ENCODE measurements at places on chromosomes 2 and 18.

DNA sequence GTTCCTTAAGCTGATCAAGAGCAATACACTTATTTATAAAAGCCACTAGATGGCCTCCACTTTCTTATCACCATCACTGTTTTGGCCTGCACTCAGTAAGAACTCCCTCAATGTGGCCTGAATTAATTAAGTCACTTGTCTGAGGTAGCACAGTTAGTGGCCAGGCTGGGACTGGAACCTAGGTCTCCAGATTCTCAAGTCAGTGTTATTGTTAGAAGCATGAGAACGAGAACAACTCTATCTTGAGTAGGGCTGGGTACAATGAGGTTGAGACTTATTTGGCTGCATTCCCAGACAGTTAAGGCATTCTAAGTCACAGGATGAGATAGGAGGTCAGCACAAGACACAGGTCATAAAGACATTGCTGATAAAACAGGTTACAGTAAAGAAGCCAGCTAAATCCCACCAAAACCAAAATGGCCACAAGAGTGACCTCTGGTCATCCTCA lies 115.8 kb downstream of the SS18 start:
- no peak for DNase-seq

DNA sequence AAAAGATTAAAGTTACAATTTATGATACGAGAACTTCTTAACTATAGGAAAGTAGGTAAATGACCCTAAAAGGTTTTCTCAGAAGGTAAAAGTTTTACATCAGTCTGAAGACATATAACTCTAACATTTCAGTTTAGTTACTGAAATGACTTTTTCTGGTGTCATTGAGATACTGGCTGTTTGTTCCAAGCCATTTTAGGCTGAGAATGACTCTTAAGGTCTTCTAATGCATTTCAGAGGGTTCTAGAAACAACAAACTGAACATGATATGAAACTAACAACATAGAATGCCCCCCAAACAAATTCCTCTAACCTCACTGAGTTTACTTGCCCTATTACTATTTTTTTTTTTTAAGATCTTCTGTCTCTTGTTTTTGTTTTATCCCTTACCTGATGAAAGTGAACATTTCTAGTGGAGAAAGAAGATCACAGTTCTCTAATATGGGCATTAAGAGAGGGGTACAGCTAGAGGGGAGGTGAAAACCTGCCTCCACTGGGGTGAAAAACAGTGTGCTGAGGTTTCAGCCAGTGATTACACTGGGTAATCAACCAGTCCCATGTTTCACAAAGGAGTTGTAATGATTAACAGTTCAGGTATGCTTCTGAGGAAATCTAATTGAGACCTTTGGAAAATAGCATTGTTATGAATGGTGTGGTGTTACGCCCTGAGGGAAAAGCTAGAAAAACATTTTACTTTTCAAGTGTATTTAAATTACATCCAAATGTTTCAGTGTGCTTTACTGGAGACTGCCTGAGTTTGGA lies 11.2 kb downstream of the NABP1 start:
- DNase-seq, result no peak

DNA sequence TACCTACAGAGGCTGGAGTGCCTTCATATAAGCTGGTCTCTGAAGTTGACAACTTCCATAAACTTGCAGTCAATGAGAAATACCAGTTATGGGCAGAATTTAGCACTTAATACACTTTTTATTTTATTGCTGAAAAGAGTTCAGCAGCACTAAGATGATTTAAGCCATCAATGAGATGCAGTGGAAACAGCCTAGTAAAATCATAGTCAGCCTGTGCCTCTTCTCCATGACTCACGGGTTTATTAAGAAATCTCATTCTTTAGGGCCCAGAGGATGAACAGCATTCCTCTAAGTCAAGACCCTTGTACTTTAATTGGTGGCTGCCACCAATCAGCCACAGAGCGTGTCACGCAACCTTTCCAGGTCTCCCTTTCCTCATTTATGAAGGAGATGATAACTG lies 1357.9 kb upstream of the CELF4 start:
- DNase-seq, result no peak

GRCh38 chr18:63832470-63832869 lies 55.0 kb upstream of the SERPINB2 start:
- DNase-seq, result no peak

DNA sequence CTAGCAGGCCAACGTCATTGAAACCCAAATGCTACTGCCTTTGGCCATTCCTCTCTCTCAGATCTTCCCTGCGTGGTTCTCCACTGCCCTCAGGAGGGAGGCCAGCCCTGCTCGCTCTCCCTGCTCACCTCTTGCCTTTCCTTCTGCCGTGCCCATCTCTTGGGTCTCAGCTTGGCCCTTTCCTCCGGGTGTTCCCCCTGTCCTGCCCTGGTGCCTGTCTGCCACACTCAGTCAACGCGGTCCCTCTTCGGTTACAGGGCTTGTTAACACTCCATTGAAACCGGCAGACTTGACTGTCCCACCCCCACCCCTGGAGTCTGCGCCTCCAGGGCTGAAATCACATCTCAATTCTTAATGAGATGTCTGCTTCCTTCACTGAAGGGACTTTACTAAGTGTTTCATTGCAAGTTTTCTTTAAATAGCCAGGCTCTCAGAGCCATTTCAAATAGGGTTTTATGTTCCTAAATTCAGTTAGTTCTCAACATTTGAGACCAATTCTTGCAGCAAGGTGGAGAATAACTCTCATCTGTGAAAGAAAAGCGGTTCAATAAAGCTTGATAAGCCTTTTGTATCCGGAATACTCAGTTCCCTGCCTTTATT lies 237.6 kb downstream of the DYSF start:
- DNase-seq, result no peak

- DNase-seq, result no peak
Observed at GRCh38 chr2:6924924-6925409, 7.8 kb downstream of the RNF144A start.

DNA sequence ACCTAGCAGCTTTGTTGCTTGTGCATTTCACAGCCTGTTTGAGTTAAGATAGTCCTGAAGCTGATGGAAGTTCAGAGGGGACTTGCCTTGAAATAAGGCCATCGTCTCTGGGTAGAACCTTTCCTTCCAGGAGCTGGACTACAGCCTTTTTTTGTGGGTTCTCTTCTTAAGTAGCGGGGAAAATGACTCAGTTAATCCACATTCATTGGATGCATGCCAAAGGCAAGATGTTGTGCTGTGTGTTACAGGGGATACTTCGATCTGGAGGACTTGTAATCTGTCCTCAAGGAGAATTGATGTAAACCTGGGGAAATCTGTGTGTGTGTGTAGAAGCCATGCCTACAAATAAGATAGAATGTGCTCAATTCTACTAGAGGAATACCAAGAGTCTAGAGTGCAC lies 46.8 kb downstream of the RPIA start:
- DNase-seq, result no peak

- DNase-seq, result no peak
Observed at GRCh38 chr2:34037157-34037556, 438.1 kb upstream of the FAM98A start.

DNA sequence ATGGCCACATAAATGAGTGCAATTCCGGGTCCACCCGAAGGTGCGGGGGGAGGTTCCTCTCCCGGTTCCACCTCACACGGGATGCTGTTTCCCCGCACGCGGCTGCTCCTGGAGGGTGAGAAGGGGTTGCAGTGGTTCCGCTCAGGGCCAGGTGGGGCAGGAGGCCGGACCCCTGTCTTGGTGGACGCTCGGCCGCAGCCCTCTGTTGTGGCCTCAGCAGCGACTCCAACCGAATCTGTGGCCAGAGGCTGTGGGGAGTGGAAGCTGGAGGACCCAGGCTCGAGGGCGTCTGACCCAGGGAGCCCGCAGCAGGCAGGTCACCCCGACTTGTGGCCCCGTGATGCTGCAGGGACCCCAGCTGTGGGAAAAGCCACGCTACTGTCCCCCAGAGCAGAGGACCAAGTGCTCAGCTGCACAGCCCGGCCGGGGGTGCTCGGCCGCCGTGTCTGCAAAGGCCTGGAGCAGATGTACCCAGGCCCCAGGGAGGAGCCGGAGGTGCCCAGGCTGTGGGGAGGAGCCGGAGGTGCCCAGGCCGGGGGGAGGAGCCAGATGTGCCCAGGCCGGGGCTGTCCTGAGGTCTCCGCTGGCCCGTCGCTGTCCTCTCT lies 83.9 kb downstream of the RTP5 start:
- DNase-seq, result no peak

- no peak for DNase-seq
Observed at GRCh38 chr2:221270806-221271205, 301.3 kb downstream of the EPHA4 start.

- no peak for DNase-seq
Observed at GRCh38 chr2:239876271-239876947, 148.7 kb downstream of the NDUFA10 start.

DNA sequence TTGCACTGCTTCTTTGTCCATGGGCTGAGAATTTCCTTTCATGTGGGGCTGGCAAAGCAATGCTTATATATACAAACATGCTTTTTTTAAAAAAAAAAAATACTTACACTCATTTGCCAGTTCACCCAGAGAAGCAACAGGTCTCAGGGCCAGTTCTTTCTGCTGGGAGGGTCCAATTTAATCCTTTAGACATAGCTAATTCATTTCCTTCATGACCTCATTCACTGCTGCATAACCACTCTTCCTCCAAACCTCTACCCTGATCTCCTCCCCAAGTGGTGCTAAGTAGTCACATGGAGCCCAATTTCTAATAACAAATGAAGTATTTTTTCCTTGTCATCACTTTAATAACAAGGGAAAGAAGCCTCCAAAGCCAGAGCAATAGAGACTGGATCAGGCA lies 17.1 kb upstream of the TMEM178A start:
- DNase-seq, result no peak

DNA sequence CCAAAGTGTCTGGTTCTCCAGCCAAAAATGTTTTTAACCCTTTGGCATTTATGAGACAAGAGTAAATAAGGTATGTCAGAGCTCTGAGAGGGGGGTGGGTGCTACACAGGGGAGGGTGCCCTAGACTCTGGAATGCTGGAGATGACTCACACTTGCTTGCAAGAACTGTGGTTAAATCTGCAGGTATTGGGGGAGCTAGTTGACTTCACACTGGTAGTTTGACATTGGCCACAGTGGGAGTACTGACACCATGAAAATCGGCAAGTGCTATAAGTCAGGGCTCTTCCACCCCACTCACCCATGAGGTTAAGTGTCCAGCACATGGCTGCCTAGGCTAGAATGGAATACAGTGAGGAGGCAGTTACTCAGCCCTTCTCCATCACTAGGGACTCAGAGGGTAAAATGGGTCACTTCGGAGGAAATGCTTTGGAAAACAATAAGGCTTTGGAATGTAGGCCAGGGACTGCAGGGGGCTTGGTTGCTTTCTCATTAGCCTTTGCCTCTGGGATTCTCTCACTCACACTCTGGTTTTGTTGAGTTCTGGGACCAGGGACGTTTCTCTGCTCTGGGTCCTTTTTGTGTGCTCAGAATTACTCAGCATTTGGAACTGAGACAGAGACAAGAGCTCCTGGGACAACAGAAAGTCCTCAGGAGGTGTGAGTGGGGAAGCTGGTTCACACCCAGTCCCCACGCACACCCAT lies 91.6 kb downstream of the ACKR3 start:
- DNase-seq, result no peak

GRCh38 chr2:241035818-241036396 lies 37.5 kb downstream of the SNED1 start:
- DNase-seq, result peak; percentile 53

- DNase-seq, result no peak
Observed at GRCh38 chr2:151465771-151466170, 56.1 kb downstream of the RIF1 start.

- no peak for DNase-seq
Observed at GRCh38 chr2:43133708-43134570, 92.5 kb downstream of the ZFP36L2 start.

GRCh38 chr2:196337208-196337953 lies 166.0 kb upstream of the STK17B start:
- DNase-seq, result no peak

DNA sequence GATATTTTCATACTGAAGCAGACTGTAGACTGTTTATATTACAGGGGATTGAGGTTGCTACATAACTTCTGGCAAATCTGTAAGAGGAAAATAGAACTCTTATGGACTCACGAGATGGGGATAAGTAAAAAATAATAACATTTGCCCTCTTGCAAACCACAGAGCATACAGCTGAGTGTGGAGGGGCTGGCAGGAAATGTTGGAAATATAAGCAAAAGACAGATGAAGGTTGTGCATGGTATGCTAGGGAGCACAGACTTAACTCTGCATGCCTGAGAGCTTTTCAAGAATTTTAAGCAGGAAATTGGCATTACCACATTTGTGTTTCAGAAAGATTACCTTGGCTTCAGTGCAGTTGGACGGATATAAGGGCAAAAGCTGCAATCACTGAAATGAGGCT lies 411.1 kb downstream of the RAD51AP2 start:
- no peak for DNase-seq

- peak; percentile 66 for DNase-seq
Observed at GRCh38 chr2:227871375-227871791, at the start of gene DAW1. Gene DAW1 (plus strand): TSS chr2:227871631. CDS start chr2:227871690, 59 bp downstream.

GRCh38 chr2:102619414-102620319 lies at the start of gene SLC9A2:
Gene SLC9A2 (plus strand): TSS chr2:102619553. CDS start chr2:102619849, 296 bp downstream.
- peak; percentile 5 for DNase-seq

Data from GM12892 (cell line).